ENCODE measurements at places on chromosomes 2 and 18.

- DNase-seq, result no peak
These were observed 57.5 kb upstream of the MSTN start for GRCh38 chr2:190119923-190120590.

DNA sequence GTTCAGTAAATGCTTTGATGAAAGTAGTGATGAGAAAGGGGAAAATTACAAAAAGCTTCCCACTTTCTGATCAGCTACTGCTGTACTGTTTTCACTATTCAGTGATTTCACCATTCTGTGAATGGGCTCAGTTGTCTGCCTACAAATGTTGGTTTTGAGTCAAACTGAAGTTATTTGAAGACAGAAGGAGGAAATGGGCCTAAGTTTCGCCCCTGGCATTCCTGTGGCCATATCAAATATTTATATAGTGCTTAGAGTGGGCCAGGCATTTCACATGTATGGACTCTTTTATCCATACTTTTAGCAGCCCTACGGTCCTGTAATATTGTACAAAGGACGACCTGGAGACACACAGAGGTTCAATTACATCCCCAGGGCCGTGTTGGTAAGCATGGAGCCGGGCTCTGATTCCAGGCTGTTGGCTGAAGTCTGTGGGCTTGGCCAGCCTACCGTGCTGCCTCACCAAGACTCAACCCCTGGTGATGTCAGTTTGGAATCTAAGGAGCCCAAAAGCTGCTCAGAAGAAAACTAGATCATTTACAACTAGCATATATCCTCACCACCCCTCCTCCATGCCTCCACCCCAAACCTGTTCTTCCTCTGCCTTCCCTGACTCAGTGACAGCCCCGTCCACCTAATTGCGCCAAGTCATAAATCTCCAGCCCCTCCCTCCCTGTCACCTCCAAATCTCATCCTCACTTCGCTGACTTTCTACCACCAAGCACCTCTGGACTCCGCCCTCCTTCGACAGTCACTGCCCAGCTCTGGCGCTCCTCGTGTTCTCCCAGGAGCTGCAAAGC is 10.1 kb upstream of the GRHL1 start:
- DNase-seq, result no peak

GRCh38 chr2:223102040-223102400 is 50.0 kb downstream of the KCNE4 start:
- no peak for DNase-seq

DNA sequence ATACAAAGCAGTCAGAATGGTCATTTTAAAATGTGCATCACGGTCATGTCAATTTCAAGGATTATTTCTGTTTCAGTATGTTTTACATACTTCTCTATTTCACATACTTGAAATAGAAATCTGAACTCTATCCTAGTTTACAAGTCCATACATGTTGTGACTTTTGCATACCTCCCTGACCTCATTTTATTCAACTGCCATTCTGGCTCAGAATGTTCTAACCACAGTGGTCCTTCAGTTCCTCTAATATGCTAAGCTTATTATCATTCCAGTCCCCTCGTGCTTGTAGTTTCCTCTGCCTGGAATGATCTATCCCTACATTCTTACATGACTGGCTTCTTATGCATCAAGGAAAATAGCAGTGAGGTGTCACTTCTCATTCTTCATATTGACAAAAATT is 295.6 kb downstream of the KIAA1328 start:
- no peak for DNase-seq

GRCh38 chr2:121804340-121804739 is 48.9 kb downstream of the TSN start:
- peak; percentile 69 for DNase-seq

DNA sequence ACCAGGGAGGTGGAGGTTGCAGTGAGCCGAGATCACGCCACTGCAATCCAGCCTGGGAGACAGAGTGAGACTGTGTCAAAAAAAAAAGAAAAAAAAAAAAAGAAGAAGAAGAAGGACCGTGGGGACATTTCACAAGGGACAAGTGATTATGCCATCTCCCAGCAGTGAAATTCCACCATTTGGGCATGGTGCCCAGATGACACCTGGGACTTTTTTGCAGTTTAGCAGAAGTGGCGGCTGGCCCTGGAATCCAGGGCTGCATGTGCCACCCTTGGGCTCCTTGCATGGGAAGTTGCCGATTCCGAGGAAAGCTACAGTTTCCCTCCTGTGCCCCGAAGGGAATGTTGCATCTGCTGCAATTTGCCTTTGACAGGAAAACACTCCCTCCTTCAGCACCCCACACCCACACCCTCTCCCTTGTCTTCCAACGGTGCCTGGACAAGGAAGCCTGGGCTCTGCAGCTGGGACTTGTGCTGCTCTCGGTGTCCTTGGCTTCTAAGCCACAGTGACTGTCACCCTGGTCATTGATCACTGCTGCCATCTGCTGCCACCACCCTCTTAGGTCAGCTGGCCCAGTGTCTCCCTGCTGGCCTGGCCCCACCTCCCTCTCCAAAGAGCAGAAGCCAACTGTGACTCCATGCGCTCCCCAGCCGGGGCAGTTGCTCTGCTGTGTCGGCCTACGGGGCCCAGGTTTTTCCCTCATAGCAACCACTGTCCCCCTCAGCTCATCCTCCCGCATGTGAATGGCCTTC is 56.4 kb upstream of the LRRC30 start:
- peak; percentile 48 for DNase-seq

GRCh38 chr2:159131267-159131913 is 155.1 kb downstream of the WDSUB1 start:
- peak; percentile 42 for DNase-seq

GRCh38 chr18:2880473-2880872 is 33.7 kb downstream of the EMILIN2 start:
- peak; percentile 67 for DNase-seq

GRCh38 chr2:10185755-10186154 is 63.2 kb downstream of the RRM2 start:
- DNase-seq, result no peak

DNA sequence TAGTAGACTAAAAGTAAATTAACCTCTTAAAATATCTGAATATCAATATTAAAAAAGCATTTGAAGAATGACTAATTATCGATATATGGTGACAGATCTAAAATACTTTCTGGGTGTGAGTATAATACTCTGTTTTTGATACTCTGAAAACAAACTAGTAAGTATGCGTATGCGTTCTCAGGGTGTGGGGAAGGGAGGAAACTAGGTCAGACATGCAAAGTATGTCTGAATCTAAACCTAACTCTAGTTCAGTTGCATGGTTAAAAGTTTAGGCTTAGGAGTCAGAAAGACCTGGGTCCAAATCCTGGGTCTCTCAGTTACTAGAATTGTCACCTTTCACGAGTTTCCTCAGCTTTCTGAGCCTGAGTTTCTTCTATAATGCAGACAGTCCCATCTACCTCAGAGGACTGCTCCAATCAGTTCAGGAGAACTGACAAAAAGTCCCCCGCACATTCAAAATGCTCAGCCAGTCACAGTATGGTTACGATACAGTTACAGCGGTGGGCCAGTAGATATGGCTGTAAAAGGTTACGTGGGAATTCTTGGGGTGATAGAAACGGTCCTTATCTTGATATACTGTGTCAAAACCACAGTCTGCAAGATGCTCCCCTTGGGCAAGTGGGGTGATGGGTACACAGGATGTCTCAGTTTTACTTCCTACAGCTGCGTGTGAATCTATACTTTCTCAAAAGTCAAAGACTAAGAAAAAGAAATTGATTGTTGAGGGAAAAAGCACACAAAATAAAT is 29.2 kb downstream of the UNC50 start:
- DNase-seq, result no peak

DNA sequence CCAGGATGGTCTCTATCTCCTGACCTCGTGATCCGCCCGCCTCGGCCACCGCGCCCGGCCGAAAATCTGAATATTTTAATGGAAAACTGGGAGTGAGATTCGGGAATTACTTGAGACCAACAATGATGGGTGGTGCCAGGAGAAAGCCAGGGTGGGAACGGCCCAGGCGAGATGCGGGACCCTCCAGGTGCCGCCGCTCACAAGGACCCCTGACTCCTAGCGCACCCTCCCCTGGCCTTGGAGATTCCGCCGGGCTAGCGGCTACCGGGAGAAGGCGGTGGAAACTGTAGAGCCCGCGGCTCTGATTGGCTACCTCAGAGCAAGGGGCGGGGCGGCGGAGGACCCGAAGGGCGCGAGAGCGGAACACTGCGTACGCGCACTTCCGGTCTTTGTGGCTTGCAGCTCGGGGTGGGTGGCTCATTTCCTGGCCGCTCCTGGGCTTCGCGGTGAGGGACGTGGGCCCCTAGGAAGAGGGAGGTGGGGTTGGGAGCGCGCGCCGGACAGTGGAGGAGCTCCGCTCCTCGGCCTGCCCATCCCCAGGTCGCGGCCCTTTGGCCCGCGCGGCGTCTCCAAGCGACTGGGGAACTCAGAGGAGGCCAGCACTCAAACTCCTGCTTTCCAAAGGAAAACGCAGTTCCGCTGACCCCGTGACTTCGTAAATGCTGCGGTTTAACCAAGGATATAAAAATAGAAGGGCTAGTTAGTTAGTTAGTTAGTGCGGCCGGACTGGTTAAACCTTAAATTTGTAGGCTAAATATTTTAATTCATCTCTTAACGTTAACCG is at the start of gene ZNF397:
TSS of gene ZNF397 (plus strand) at position 371 of the 784 bp plus-strand sequence. CDS start 1,437 bp downstream, outside the sequence.
- DNase-seq, result peak; percentile 97

GRCh38 chr2:69335311-69335710 is 51.7 kb downstream of the GFPT1 start:
- no peak for DNase-seq
